ENCODE measurements at places on chromosomes 16 and 17.
A peak's percentile ranks its signal among the peaks of the same experiment; 100 is the strongest.

DNA sequence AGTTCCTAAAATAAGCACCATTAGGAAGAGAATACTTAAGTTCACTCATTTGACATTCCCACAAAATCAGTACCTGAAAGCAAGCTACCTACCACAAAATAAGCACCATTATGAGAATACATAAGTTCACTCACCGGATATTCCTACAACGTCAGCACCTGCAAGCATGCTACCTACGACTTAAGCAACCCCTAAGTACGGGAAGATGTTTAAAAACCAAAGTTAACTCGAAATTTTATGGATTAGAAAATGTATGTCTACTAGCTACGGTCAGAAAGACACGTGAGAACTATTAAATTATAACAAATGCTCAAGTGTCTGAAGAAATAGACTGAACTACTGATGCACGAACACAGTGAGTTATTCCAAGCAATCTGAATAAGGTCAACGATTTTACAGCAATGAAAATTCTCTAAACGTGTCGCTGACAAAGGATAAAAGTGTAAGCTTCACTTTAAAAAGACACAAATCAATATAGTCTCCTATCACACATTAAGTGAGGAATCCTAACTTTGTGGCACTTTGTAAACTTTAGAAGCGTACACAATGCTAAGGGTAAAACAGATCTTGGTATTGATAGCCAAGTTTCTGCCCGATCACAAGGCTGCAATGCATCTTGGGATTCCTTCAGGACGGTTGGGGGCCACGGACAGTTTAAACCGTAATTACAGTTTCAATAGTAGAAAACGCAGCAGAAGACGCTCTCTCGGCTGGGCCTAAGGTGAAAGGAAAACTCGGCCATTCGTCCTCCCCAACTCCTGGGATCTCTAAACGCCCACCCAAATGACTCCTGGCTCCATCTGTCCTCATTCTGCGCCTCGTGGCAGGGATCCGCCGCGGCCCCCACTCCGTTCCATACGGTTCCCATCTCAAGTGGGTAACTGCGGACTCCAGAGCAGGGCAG lies 1.3 kb downstream of the GSPT1 start:
- peak; percentile 56 for DNase-seq

GRCh38 chr17:33927732-33928133 lies 327.4 kb upstream of the CCL2 start:
- DNase-seq = no peak

GRCh38 chr16:16120382-16121184 lies 102.7 kb downstream of the ABCC6 start:
- DNase-seq = no peak

DNA sequence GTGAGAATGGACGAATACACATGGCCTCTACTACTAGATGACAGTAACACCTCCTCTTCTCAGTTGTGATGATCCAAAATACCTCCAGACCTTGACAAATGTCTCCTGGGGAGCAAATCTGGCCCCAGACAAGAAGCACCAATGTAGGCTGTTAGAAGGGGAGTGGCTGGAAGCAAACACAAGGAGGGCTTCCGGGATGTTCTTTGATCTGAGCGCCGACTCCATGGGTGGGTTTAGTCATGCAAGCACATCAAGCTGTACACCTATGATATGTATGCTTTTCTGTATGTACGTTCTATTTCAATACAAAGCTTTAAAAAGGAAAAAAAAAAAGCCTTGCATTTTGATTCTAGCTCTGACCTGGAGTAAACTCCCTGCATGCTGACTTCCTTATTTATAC lies 61.4 kb downstream of the ARHGAP17 start:
- DNase-seq = no peak

DNA sequence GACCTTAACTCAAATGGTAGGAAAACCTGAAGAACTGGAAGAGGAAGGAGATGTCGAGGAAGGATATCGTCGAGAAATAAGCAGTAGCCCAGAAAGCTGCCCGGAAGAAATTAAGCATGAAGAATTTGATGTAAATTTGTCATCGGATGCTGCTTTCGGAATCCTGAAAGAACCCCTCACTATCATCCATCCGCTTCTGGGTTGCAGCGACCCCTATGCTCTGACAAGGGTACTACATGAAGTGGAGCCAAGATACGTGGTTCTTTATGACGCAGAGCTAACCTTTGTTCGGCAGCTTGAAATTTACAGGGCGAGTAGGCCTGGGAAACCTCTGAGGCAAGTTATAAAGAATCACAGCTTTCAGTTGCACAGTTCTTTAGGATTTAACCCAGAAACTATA lies 15.5 kb downstream of the ERCC4 start:
- peak; percentile 19 for DNase-seq

DNA sequence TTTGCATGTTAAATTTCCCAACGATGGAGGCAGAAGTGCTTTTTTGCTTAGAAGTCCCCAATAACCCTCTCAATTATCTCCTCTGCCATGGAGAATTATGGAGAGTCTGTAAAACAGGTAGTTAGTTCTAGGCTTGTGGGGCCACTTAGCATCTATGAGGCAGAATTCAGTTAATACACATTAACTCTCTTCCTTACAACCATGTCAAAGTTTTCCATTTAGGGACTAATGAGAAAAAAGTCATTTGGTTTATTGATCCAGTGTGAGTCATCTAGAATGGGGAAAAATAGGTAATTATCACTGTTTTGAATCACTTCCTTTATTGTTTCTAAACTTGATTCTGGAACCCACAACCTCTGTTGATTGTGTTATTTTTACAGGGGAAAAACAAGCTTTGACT lies 229.1 kb upstream of the COX10 start:
- no peak for DNase-seq

- no peak for DNase-seq
These were observed 5.0 kb downstream of the CARHSP1 start for GRCh38 chr16:8863594-8864424.

DNA sequence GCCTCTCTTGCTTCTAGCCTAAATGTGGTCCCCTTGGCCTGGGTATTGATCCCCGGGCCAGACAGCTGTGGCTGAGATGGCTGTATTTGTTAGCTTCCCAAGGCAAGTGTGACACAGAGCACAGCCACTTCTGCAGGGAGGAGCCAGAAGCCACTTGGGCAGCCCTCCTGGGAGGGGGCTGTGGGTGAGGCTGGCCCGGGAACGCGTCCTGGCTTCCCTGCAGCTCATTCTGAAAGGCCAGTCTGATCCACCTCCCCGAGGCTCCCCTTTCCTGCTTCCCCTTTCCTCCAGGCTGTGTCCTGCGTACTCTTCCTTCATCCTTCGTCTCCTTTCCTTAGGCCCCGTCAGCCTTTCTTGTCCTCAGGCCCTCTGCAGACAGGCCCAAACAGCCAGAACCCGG lies 8.0 kb downstream of the SERPINF2 start:
- no peak for DNase-seq

GRCh38 chr17:41937970-41938954 lies 7.8 kb downstream of the ODAD4 start:
- DNase-seq = no peak

Data from activated CD4-positive, alpha-beta T cell treated with anti-CD3 and anti-CD28 coated beads, Interleukin-2, Interleukin-6, amounts not matched to agents 100 ng/mL and 50 ng/mL, durations not matched to agents 16 hours and 8 hours (primary cell).